Amniotic stem cell (primary cell): ENCODE measurements at places on chromosomes 7 and 10.

DNA sequence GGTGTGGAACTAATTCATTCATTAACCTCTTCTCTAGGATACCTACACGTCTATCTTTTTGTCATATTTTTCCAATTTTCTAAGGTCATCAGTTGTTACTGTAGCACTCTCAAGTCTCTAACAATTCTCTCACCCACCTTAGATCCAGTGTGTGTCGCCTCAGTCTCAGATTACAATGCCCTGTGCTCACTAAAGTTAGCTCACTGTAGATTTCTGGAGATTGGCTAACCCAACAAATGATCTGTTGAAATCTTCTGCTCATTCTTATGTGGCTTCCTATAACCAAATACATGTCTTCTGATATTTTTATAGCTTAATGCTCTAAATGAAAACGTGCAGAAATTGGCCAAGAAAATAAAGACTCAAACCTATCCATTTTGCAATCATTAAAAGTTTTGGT is 142.6 kb downstream of the SLC25A13 start:
- DNase-seq = no peak

DNA sequence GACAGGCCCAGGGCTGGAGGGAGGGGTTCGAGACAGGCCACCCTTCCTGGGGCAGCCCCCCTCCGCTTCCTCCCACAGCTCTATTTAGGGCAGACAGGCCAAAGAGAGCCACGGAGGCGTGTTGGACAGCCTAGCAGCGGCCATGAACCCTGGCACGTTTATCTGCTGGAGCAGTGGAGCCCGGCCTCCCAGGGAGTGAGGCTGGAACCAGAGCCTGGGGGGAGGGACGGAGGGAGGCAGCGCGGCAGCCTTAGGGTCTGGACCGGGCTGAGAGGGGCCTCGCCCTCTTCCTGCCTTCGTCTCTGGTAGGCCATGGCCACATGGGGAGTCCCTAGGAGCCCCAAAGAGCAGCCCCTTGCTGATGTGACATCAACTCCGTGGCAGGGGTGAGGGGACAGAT is 17.1 kb downstream of the UNCX start:
- DNase-seq = no peak

DNA sequence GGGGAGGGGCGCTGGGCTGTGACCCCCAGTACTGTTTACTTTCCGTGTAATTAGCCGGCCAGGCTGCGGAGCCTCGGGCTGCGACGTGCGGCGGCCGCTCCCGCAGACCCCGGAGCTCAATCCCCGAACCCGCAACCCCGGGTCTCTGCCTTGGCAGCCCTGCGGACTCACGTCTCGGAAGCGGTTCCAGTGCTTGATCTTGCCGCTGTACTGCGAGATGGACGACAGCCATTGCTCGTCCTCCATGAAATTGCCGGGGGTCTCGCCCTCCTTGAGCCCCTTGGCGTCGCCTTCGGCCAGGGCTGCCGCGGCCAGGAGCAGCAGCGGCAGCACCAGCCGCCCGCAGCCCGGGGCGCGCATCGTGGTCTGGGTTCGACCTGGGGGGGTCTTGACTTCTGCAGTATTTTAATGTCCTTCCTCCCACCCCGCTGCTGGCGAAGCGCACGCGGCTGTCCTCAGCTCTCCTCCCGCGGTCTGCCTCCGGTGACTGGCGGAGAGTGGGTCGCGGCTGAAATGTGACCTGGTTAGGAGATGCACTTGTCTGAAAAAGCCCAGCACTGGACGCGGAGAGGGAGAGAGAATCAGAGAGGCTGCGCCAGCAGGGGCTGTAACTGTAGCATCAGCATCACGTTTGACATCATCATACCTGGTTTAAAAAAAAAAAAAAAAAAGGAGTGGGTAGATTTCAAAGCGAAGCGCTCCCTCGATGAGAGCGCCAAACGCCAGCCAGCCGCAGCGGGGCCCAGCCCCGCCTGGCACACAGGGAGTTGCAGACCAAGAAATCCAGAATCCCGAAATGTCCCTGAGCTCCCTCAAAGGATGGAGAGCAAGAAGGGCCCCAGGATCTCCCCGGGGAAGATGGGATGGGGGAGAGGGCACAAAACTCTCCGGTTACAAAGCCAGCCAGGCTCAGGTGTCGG is at the start of gene SPOCK2:
Gene SPOCK2 (minus strand): TSS at position 583 of the 920 bp plus-strand sequence. CDS start 223 bp downstream, at position 360.
- no peak for DNase-seq

GRCh38 chr10:28841625-28842024 is 164.3 kb downstream of the BAMBI start:
- DNase-seq = peak; percentile 36

GRCh38 chr7:134493091-134493490 is 34.2 kb upstream of the AKR1B1 start:
- no peak for DNase-seq

- DNase-seq = no peak
Measured at GRCh38 chr10:7255517-7255916, 155.3 kb downstream of the SFMBT2 start.

DNA sequence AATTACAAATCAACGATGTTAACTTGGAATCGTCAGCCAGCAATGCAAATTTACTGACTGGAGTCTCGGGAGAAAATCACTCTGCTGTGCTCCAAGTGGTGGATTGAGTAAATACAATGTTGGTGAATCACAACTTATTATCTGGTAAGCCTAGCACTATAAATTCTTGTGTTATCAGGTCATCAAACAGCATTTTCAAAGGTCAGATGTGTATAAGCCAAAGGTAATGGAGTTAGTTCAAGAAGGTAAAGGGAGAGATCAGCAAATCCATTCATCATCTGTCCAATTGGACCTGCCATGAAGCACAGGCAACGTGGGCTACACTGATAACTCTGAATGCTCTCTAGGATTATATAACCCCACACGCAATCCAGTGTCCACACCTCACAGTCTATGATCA is 13.9 kb downstream of the CUBN start:
- no peak for DNase-seq

DNA sequence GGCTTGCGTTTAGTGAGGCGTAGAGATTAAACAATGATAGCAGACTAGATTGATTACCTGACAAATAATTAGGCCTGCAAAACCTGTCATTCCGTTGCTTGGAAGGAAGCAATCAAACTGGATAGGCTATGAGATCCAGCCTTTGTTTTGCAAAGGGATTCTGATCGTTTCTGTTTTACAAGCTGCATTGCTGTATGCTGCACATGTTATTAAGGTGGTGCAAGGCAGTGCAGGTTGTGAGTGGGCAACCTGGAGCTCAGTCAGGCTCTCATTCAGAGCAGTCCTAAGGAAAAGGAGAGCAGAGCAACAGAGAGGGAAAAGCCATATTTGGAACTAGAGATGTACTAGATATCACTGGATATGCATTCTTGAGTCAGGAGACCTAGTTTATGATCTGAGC is 6.9 kb upstream of the NOBOX start:
- no peak for DNase-seq

DNA sequence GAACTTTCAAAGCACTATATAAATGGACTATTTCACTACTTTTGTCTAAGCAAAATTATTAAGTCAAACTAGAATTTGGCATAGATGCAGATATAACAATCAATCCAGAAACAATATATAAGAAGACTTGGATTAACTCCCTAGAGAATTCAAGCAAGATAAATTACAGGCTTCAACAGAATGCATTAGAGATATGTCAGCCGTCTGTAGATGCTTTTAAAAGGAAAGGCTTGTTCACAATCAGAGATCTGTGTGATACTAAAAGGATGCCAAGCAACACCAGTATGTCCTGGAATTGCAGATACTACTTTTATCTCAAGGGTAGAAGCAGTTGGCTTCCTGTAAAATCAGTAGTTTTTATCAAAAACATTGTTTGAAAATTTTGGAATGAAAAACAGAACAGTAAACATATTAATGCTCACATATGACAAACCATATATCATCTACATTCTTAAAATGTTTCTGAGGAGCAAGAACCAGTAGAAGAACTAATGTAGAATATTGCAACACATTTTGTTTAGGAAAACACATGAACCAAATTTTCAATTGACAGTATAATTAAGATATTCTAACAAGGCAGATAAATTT is 947.9 kb upstream of the LRRN3 start:
- no peak for DNase-seq

DNA sequence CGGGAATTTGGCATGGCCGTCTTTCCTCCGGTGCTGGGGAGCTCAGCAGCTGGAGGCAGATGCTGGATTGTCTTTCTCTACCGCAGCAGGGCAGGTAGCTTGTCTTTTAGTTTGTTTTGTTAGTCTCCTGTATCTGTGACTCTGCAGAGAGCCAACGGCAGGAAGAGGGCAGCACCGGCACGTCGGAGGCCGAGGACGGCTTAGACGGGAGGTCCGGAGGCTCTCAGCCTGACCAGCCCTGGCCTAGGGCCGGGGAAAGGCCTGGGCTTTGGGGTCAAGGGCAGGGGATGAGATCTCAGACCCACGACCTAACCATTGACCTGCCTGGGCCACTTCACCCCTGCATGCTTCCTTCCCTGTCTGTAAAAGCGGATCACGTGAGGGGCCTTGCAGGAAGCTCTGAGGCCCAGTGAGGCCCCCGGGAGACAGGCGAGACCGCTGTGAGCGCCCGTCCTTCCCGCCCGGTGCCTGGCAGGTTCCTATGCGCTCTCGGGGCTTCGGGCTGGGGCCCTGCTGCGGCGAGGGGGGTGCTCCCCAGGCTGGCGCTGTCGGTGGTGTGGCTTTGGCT is 72.7 kb downstream of the LHPP start:
- DNase-seq = no peak

DNA sequence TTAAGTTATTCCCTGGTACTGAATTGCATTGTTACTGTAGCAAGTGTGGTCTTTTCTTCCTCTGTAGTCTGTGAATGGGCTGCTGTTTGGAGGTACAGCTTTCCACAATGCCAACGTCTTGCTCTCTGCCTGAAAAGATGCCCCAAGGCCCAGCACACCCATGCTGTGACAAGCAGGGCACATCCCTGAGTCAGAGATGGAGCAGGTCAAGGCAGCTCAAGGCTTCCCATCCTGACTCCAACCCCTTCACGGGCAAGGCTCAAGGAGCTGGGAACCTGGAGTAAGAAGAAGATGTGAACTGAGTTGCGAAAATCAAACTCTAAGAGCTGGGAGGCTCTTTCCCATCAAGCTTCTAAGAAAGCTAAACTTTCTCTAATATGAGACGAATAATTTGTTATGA is 27.2 kb downstream of the SVIL start:
- no peak for DNase-seq

DNA sequence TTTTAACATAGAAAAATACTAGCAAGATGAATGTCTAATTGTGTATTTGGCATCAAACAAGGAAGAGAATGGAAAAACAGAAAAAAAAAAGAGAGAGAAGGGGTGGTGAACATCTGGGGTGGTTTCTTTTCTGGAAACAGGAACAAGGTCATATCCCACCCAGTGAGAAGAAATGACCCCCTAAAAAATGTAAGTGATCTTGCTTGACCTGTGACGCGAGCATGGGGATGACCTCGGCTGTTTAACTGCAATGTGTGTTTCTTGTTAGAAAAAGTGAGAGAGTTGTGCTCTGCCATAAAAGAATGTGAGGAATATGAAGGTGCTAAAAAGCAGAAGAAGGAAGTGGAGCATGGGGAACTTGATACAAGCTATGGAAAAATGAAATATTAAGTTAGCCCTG is 258.5 kb downstream of the AGMO start:
- no peak for DNase-seq

DNA sequence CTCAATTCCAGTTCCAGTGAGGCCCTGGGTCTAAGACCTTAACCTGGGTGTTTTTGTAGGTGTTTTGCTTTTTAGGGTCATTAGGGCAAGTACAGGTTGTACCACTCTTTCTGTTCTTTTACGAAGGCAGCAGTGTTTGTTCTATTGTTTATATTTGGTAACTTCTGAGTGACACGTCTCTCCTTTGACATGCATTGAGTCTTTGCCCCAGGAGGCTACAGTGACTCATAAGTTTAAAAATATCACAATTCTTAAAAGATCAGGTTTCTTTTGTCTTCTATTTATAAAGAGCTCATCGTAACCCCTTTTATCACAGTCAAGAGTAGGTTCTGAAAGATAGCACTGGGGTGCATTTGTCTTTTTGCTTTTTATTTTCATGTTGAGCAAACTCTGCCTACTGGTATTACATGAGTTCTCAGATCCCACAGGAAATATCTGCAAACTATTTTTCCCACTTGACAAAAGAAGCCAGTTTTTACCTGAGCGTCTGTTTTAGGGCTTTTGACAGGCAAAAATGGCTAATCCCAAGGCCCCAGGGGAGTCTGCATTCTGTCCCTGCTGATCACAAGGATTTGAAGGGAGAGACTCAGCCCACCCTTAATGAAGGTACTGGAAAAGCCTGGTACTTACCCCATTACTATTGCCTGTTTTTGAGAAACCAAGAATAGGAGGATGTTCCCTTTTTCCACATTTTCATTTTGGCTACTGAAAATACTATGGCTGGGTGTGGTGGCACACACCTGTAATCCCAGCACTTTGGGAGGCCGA is 7.9 kb downstream of the NUDT13 start:
- no peak for DNase-seq

- peak; percentile 23 for DNase-seq
Measured at GRCh38 chr10:114632869-114633715, 25.0 kb downstream of the ABLIM1 start.
